Activated T-helper 2 cell treated with anti-CD3 and anti-CD28 coated beads, Interferon-gamma antibody, Interleukin-2, Interleukin-4, amounts not matched to agents 10 μg/mL and 5 μg/mL and 100 μg/mL, durations not matched to agents 14 hours and 24 hours and 36 hours (primary cell): ENCODE measurements at places on chromosomes 6 and 20.

DNA sequence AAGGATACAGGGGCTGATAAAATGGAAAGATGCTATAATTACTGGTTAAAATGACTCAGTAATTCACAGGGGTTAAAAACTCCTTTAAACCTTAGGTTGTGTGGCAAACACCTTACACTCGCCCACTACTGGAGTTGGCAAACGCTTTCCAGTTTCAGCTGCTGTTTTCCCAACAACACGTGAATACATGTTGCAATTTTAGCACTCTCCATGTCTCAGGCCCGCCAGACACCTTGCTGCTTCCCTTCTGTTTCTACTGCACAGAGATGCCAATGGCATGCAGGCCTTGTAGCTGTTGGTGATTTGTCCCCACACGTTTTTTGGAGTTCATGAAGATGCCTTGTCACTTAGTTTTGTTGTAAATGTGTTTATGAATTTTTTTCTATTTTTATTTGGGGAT lies 5.3 kb upstream of the TTPAL start:
- H3K27ac ChIP-seq, result no peak overlapping the region
- no peaks in the 10 kb centered on the region for H3K36me3 ChIP-seq
- peaks cover 4% of the 10 kb centered on the region for H3K4me1 ChIP-seq
- no peak overlapping the region for H3K4me3 ChIP-seq
- peaks cover 3% of the 10 kb centered on the region for H3K27me3 ChIP-seq

DNA sequence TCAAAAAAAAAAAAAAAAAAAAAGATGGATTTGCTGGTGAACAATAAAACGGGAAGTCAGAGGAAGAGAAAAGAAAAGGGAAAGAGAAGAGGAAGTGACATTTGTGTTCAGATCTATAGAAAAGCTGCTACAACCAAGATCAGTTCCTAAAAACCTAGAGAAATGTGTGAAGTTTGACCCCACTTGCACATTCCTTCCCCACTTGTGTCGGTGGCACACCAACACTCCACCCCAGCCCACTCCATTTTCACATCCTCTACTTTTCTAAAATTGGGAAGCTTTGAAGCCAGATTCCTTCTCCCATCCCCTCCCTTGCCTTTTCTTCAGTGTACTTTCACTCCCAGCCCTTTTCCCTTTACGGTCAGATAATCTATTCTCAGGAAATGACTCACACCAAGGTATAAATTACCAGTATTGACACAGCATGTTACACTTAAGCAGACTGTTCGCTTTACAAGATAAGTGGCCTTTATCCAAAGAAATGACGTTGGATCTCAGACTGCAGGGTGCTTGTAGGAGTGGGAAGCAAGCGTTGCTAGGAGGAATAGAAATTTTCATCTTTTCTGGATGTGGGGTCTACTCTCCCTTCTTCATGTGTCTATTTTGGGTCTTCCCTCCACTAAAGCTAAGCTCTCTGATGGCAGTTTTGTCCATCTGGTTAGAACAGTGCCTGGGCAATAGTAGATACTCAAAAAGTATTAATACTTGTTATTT lies 92.5 kb upstream of the ADGRF1 start:
- H3K36me3 ChIP-seq, result no peaks in the 10 kb centered on the region
- H3K27me3 ChIP-seq, result peaks cover 5% of the 10 kb centered on the region

- H3K27ac ChIP-seq, result no peak overlapping the region
- H3K36me3 ChIP-seq, result no peaks in the 10 kb centered on the region
- no peaks in the 10 kb centered on the region for H3K4me1 ChIP-seq
- no peak overlapping the region for H3K4me3 ChIP-seq
- H3K27me3 ChIP-seq, result no peaks in the 10 kb centered on the region
- no peak for DNase-seq
Observed at GRCh38 chr6:3393836-3394202, 63.0 kb downstream of the SLC22A23 start.

- H3K4me3 ChIP-seq, result no peak overlapping the region
- H3K27ac ChIP-seq, result no peak overlapping the region
- DNase-seq, result no peak
- peaks cover 3% of the 10 kb centered on the region for H3K36me3 ChIP-seq
- no peaks in the 10 kb centered on the region for H3K27me3 ChIP-seq
Observed at GRCh38 chr6:14434916-14435690, 317.5 kb downstream of the CD83 start.

DNA sequence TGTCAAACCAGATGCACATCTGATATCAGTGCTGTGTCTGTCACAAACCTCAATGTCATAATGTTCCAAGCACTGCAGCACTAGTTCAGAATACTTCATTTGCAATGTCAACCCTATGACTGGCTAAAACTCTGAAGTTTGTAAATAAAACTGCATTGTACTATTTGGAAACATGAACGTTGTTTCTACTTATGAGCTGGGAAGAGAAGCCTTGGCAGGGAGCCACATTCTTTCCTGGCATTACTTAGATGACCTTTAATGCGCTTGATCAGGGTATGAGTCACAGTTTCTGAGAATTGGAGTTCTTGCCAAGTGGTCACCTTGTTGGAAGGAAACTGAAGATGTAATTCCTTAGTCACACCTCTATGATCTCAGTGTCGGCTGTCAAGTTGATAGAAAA lies 664.8 kb upstream of the MMS22L start:
- no peaks in the 10 kb centered on the region for H3K27me3 ChIP-seq
- no peak overlapping the region for H3K27ac ChIP-seq
- no peak overlapping the region for H3K4me3 ChIP-seq
- H3K4me1 ChIP-seq, result no peaks in the 10 kb centered on the region
- no peaks in the 10 kb centered on the region for H3K36me3 ChIP-seq
